ENCODE measurements at places on chromosomes 6 and 20.

DNA sequence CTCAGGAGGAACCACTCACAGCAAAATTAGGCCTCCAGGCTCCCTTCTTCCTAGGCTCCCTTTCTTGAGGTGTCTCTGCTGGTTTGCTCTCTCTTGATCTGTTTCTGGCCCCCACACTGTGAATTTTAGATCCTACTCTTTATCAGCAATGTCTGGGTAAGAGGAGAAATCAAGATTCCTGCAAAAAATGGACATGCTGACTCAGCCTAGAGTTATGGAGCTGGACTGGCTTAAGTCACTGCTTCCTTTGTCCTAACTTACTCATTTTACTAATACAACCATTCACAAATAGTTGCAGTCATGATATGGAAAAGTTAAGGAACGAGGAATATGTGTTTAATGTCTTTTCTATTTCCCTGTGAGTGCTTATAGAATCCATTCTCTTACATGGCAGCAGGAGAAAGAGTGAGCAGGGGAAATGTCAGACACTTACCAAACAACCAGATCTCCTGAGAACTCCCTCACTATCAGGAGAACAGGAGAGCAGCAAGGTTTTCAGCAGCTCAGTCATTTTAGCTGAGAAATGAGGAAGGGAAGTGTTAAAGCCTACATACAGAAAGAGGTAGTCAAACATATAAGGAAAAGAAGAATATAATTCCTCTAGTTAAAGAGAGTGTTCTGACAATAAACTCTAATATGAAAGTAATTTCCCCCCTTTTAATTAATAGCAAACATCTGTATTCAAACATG is 160.8 kb downstream of the PDE7B start:
- DNase-seq: no peak

GRCh38 chr6:13066050-13066449 is 262.3 kb downstream of the TBC1D7 start:
- DNase-seq: no peak

- DNase-seq: no peak
Measured at GRCh38 chr6:56368491-56368890, 121.1 kb upstream of the COL21A1 start.

- no peak for DNase-seq
Measured at GRCh38 chr6:149939356-149939648, 2.5 kb upstream of the ULBP2 start.

DNA sequence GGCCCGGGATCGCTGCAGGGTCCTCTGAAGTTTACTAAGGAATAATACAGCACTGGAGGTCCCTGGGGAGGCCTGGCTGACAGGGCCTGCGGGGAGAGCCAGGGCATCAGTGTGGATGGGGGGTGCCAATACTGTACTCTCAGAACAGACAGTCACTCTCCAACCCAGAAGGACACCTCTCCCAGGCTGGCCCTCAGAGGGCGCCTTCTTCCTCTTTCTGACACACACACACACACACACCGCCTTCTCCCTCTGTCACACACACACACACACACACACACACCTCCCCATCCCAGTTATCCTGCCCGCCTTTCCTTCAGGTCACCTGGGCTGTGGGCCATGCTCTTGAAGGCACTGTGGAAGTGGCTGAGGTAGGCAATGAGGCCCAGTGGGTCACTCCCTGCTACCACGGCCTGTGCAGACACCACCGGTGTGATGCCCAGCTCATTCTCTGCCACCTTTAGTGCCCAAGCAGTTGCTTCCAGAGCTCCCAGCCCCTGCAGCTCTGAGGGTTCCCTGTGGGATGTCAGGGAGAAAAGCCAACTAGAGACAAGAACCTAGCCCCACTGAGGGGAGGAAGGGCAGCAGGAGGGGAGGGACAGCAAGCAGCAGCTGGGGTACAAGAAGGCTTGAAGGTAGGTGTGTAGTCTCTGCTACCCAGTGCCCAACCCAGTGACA is 7.5 kb downstream of the SMPD2 start:
- DNase-seq: peak; percentile 56

DNA sequence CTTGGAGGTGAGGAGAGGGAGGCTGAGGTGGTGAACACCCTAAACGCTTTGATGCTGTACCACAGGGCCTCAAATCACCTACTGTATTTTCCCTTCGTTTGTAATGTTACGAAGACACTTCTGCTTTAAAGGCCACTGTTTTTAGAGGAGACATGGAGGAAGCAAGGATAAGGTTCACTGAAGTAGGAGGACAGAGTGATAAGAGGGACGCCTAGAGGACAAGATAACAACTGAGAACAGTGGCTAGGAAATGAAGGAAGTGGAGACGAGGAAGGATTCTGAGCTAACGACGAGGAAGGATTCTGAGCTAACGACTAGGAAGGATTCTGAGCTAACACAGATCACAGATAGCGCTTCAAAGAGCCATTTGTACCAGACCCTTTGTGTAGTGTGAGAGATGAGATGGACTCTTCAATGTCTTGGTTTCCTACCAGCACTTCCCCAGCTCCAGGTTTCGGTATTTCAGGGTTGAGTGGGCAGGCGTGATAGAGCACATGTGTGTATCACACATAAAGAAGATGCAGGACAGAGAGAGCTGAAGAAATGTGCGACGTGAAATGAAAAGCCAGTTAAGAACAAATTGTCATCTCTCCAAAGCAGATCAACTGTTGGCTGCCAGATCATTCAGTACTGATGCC is 7.5 kb downstream of the SF3B5 start:
- no peak for DNase-seq

DNA sequence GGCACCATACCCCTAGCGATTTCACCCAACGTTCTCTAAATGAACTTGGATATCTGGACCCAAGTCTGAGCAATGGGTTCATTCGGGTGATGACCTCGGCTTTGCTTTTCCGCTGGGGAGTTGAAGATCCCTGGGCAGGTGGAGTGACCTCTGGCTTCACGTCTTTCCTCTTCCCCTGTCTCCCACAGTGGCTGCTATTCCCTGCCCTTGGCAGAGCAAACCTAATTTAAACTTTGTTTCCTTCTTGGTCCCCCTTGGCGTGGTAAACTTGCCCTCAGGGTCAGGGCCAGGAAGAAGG is 7.8 kb upstream of the TFAP2A start:
- DNase-seq: no peak

- DNase-seq: no peak
Measured at GRCh38 chr6:139325686-139326085, 33.9 kb upstream of the TXLNB start.

DNA sequence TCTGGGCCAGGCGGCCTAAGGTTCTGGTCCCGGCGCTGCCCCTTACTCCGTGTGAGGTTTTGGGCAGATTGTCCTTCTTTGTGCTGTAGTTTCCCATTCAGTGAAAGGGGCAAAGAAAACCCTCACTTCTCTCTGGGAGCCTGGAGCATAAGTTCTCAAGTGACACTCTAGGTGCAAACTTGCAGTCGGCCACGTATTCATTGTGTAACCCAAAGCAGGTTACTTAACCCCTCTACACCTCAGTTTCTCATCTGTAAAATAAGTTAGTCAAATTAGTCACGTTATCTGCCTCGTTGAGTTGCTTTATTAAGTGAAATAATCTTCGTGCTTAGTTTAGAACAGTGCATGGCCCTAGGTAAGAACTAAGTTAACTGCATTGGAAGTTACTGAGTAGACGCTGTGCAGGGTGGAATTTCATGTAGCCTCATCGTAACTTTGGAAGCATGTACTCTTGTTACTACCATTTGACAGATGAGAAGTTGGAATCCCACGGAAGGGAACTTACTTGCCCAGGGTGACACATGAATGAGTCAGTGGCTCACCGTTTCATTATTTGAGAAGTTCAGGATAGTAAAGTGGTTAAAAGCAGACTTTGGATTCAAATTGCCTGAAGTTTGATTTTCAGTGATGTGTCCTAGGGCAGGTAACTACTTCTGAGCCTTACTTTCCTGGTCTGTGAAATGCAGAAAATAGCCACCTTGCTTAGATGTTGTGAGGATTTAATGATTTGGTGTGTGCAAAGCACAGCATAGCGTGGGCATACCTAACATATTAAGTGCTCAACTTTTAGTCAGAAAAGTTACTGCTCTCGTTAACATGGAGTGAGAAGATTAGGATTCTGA is 556 bp upstream of the MROH8 start:
- no peak for DNase-seq

GRCh38 chr6:31567531-31568370 is 4.3 kb upstream of the LTA start:
- no peak for DNase-seq

GRCh38 chr6:17884498-17885478 is 102.6 kb downstream of the KIF13A start:
- no peak for DNase-seq

DNA sequence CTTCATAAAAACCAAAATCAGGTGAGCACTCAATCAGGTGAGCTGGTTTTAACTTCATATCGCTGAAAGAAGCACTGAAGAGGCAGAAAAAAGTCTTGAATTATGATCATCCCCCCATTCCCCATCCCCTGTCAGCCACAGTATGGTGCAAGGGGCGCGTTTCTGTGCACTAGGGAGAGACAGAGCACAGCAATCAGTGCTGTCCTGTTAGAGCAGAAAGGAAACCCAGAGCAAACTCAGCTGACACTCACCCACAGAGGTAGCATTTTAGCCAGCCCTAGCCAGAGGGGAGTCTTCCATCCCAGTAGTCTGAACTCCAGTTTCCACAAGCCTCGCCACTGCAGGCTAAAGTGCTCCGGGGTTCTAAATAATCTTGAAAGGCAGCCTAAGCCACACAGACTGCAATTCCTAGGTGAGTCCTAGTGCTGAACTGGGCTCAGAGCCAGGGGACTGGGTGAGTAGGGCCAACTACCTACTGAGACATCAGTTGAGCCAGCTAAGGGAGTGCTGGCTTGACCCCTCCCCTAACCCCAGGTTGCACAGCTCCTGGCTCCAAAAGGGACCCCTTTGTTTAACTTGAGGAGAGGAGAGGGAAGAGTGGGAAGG is 1352.6 kb upstream of the GJE1 start:
- no peak for DNase-seq

Data from activated CD8-positive, alpha-beta memory T cell treated with anti-CD3 and anti-CD28 coated beads for 24 hours (primary cell).